Posterior vena cava (tissue), 2 donors: ENCODE measurements at places on chromosomes 6 and 20. TPM values are rescaled to one million over a fixed set of nuclear protein-coding genes. Genes with fewer than 3 reads are reported as not detected.

The SNHG17 gene
- 36.3 TPM for total RNA-seq

The CD93 gene
- 79.4 TPM for total RNA-seq

The DPPA5 gene
- not detected for total RNA-seq

The TBC1D32 gene
- 4.0 TPM for total RNA-seq

The COQ3 gene
- 5.5 TPM for total RNA-seq

The BPIFB2 gene
- not detected for total RNA-seq

The BTN1A1 gene
- total RNA-seq: not detected

The EPB41L1 gene
- 39.3 TPM for total RNA-seq

The USP49 gene
- 3.1 TPM for total RNA-seq

The DNMT3B gene
- total RNA-seq: 0.56 TPM

The FAM135A gene
- 19.2 TPM for total RNA-seq

The IMPG1 gene
- total RNA-seq: not detected

The PACSIN1 gene
- not detected for total RNA-seq

The CRISP3 gene
- 0.10 TPM for total RNA-seq

The SSTR4 gene
- not detected for total RNA-seq

The TSBP1 gene
- not detected for total RNA-seq

The OPRM1 gene
- not detected for total RNA-seq

The AVP gene
- not detected for total RNA-seq

The TMEM200A gene
- total RNA-seq: 10.3 TPM

The FOXP4 gene
- 16.8 TPM for total RNA-seq

The HLA-DRA gene
- total RNA-seq: 225 TPM

The SPAG4 gene
- 2.1 TPM for total RNA-seq

The COL9A3 gene
- total RNA-seq: 1.9 TPM

The PRKN gene
- total RNA-seq: 7.6 TPM

The KCNQ5 gene
- 4.0 TPM for total RNA-seq

The CST4 gene
- total RNA-seq: not detected

The PCK1 gene
- total RNA-seq: 0.93 TPM

The PHACTR3 gene
- total RNA-seq: 0.43 TPM

The ADAM33 gene
- 70.3 TPM for total RNA-seq

The SPATA2 gene
- 4.5 TPM for total RNA-seq

The ARFGEF3 gene
- total RNA-seq: 1.3 TPM

The CD40 gene
- total RNA-seq: 9.6 TPM

The SLC22A16 gene
- total RNA-seq: 1.6 TPM

The MBOAT1 gene
- total RNA-seq: 6.1 TPM

The NUP153 gene
- total RNA-seq: 22.4 TPM

The TMEM244 gene
- not detected for total RNA-seq

The FAM110A gene
- 4.0 TPM for total RNA-seq

The PI3 gene
- total RNA-seq: not detected

The PPIL6 gene
- 1.2 TPM for total RNA-seq
